ENCODE measurements at places on chromosomes 12 and 14.

DNA sequence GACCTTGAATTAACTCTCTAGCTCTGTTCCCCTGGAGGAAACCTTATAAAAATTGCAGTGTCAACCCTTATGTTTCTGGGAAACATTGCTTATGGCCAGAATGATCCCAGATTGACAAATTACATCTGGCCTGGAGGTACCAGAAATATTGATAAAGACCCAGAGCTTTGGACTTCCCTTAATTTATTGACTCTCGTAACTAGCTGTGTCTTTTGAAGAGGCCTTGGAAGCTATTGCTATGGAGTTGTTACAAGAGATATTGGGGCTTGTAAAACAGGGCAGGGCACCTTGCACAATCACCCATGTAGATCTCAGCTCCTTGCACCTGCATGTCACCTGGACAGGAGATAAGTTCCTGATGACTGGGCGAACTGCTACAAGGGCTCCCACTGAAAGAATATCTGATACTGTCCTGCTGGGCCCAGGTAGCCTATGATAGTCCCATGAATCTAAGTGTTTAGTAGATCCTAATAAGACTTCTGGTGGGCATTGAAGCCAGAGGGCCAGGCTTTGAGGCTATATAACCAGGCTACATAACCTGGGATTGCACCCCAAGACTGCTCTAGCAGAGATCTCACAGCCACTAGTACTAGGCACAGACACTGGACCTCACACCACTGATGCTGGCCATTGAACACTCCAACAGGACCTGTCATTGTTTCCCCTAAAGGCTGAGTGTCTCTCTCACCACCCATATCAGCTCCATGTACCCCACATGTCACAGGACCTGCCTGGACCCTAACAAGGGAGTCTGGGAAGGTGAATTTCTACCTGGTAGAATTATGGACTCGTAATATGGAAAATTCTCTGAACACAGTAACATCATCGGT lies 135.7 kb upstream of the PWP1 start:
- no peak for DNase-seq

GRCh38 chr12:113987261-113988063 lies 21.3 kb upstream of the RBM19 start:
- no peak for DNase-seq

- DNase-seq, result no peak
Measured at GRCh38 chr12:131473261-131473660, 237.6 kb upstream of the SFSWAP start.

GRCh38 chr14:105171004-105171673 lies 2.6 kb upstream of the JAG2 start:
- DNase-seq, result no peak

All from pancreas (tissue), 10 donors.